ENCODE measurements at places on chromosomes 2 and 18. TPM values are rescaled to one million over a fixed set of nuclear protein-coding genes. Genes with fewer than 3 reads are reported as not detected.

Gene B3GNT7
- 0.80 TPM for total RNA-seq

Gene COL4A3
- 0.48 TPM for total RNA-seq

Gene LRATD1
- total RNA-seq = 0.64 TPM

Gene RHBDD1
- 17.7 TPM for total RNA-seq

Gene CYS1
- total RNA-seq = 0.39 TPM

Gene ATP8B1
- 10.9 TPM for total RNA-seq

Gene MYOM1
- total RNA-seq = 0.13 TPM

Gene ARHGAP25
- 1.4 TPM for total RNA-seq

Gene KIDINS220
- 45.6 TPM for total RNA-seq

Gene ZNF892
- total RNA-seq = 5.7 TPM

Gene ARMC9
- total RNA-seq = 20.8 TPM

Gene MOGAT1
- total RNA-seq = not detected
